ENCODE measurements at places on chromosomes 16 and 17. TPM values are rescaled to one million over a fixed set of nuclear protein-coding genes. Genes with fewer than 3 reads are reported as not detected.

Gene ARRB2
- 68.0 TPM for total RNA-seq

Gene KRTAP16-1
- not detected for total RNA-seq

Gene P2RX5
- 21.8 TPM for total RNA-seq

Gene MYO1D
- total RNA-seq = 2.5 TPM

Gene KRTAP9-2
- total RNA-seq = not detected

Gene OTOP3
- 0.05 TPM for total RNA-seq

Gene FLII
- total RNA-seq = 247 TPM

Gene RASD1
- total RNA-seq = 0.80 TPM

Gene CNTNAP4
- total RNA-seq = not detected

Gene TBC1D3L
- 12.6 TPM for total RNA-seq

Gene CCL11
- not detected for total RNA-seq

Gene MRC2
- total RNA-seq = 60.4 TPM

Gene TBC1D3H
- total RNA-seq = not detected

Gene RPL13
- total RNA-seq = 4,292 TPM

All from A549 treated with CORT108297 at 1 μM for 4 hours (cell line).